COR-L47 (cell line): ENCODE measurements at places on chromosomes 4 and X.

DNA sequence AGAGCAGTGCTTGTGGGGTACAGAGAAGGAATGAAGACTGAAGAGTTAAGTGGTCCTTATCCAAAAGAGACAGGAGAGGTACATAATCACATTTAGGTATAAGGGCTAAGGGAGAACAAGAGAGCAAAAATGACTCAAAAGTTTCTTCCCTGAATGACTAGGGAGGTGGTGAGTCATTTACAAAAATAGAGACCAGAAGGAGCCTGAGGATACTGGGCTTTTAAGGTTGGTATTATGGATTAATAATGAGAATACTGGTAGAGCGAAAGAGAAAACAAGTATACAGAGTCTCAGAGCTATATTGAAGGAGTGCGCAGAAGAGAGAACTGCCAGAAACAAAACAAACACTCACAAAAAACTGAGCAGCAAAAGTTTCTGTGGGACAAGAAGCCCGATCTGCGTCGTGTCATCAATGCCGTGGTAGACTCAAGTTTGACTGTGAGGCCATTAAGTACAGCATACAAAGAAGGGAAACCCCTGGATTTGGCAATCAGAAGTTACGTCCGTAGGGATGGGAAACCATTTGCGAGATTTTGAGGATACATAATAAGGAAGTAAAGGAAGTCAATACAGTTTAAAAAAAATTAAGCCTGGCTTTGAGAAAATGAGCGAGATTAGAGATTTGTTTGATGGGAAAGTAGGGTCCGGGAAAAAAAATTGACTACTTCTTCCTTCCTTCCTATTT, 129.1 kb upstream of the STIM2 start:
- no peak for DNase-seq

DNA sequence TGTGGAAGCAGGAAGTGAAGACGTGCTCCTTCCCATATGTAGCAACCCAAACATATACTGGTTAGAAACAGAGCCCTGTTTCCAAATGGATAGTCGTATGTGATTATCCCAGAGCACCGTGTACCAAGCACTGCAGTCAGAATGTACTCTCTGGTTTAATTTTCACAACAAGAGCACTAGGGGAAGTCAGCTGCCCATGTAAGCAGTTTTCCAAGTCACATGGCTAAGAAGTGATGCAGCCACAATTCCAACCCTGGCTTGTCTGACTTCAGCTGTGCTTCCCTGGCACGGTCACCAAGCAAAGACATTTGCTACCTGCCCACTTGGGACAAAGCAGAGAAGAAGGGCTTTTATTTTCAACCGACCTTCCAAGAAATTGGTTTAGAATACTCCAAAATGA, 28.2 kb upstream of the CEP135 start:
- DNase-seq = no peak

GRCh38 chr4:16450031-16450430, 223.8 kb upstream of the TAPT1 start:
- no peak for DNase-seq

GRCh38 chr4:122759639-122760310, 27.3 kb downstream of the BBS12 start:
- DNase-seq = no peak

- DNase-seq = no peak
Measured at GRCh38 chrX:132001127-132001526, 22.0 kb upstream of the STK26 start.
